ENCODE measurements at places on chromosomes 11 and 22.

GRCh38 chr11:58999291-58999680 is 60.0 kb downstream of the GLYATL1 start:
- DNase-seq, result no peak

GRCh38 chr22:20864186-20864908 is 5.5 kb downstream of the SNAP29 start:
- no peak for DNase-seq

GRCh38 chr11:3160252-3161031 is 4.7 kb downstream of the OSBPL5 start:
- peak; percentile 83 for DNase-seq

DNA sequence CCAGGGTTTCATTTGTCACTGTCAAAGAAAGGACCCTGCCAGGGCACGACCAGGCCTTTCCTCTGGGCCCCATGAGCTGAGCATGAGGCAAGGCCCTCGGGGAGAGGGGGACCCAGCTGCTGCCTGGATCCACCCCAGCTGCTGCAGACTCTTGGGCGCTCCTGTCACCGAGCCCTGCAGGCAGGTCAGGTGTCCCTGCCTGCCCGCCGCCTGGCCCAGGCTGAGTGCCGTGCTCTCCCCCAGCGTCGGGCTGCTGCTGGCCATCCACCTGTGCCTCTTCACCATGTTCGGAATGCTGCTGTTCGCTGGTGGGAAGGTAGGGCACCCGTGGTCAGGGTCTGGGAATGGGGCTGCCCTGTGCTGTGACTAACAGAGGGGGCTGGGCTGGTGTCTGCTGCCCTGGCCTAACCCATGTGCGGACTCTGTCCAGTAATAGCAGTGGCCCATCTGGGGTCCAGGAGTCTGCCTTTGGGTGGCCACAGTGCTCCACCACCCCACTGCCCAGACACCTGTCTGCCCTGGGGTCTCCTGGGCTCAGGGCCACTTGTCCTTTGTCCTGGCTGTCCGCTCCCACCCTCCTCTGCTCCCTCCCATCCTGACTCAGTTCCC is 15.0 kb downstream of the TPCN2 start:
- DNase-seq, result no peak

- no peak for DNase-seq
Observed at GRCh38 chr11:102458548-102458947, 6.0 kb upstream of the TMEM123 start.

- no peak for DNase-seq
Observed at GRCh38 chr11:119722281-119722794, 6.7 kb downstream of the NECTIN1 start.

DNA sequence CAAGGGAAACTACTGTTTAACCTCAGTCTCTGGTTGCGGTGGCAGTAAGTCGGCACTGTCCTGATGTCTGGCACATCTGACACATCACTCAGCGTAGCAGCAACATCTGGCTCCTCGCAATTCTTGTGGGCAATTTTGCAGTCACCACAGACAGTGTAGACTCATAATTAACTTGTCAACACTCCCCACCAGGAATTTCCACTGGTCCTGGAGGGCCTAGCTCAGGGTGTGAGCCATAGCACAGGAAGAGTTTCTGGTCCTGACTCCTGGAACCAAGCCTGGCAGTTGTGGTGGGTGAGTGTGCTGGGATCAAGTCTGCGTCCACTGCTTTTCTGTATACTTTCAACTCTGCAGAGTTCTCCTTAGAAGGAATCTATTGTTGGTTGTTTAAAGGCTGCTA is 209.7 kb downstream of the SNX19 start:
- DNase-seq, result no peak

DNA sequence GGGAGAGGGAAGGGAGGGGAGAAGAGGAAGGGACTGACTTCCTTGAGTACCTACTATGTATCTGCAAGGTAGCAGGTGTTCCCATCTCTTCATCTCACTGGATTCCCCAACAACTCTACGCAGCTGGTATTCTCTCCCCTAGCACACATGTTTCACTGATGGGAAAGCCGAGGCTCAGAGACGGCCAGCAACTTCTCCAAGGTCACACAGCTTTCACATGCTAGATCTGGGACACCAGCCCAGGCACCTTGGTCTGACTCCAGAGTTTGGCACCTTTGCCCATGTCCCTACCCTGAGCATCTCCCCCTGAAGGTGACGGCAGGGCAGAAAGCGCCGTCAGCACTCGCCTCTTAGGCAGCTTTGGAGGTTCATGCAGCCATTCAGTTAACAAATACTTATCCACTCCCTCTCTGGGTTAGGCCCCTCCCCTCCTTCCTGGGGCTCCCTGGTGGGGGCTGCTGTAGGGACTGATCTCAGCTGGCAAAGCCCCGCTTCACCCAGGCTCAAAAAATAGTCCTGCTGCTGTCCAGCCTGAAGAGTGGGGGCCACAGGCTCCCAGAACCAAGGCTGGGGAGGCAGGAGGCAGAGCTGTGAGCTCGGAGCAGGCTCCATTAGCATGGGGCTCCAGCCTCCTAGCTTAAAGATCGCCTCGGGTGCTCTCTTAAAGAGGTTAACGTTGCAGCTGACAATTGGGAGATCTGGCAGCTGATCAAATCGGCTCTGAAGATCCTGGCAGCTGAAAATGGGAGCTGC is 79.4 kb downstream of the IGLL1 start:
- DNase-seq, result no peak

GRCh38 chr22:25064894-25065560 is 112.5 kb downstream of the KIAA1671 start:
- DNase-seq, result no peak

DNA sequence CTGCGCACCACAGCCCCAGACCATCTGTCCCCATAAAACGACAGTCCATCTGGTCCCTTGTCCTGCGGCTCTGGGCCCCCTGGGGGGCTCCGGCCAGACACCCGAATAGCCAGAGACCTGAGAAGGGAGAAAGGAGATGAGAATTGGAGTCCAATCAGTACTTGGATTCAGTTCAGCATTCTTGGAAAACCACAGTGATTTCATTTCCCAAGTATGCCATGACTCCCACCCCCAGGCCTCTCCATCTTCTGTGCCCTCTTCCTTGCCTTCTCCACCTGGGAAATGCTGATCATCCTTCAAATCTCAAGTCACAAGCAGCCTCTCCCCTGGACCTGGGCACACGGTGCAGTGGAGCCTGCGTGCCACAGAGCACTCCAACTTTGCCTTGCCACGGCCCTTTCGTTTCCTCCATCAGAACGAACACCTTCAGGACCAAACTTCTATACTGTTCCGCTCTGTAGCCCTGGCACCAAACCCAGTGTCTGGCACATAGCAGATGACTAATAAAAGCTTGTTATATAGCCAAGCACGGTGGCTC is 10.9 kb upstream of the MFNG start:
- DNase-seq, result no peak

DNA sequence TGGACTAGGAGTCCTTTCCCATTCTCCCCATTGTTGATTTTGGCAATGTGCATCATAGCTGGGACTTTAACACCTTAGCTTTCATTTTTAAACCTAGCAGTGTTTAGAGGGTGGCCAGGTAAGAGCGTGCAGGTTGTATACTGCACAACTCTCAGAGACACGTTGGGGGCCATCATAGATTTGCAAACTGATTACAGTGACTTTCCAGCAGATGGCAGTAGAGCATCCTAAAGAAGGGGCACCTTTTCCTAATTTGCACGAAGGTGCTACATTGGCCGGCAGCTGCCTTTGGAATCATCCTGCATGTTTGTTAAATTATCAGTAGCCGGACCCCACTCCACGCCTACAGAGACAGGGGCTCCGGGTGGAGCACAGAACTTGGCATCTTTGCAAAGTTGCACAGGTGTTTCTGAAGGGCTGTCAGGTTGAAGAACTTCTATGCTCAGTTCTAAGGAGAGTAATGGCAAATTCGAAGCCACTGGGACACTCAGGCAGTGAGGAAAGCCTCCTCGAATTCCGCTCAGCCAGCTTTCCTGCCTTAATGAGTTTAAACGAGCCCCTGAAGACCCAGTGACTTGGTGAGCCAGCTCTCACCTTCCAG is 7.7 kb downstream of the LHFPL7 start:
- peak; percentile 82 for DNase-seq

DNA sequence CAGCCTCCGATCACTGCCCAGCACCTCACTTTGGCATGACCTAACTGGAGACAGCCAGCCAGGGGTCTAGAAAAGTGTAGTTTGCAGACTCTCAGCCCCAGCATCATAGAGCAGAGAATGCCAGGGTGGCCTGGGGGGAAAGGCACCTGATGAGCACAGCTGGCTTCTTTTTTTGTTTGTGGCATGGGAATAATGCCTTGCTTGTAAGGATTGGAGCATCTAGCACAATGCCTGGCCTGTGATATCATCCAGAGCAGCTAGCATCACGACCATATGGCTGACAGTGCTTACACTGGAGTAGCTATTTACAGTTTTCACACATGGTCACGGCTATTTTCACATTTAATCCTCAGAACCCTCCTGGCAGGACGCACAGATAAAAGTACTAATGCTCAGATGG is 594.8 kb upstream of the B3GAT1 start:
- no peak for DNase-seq

DNA sequence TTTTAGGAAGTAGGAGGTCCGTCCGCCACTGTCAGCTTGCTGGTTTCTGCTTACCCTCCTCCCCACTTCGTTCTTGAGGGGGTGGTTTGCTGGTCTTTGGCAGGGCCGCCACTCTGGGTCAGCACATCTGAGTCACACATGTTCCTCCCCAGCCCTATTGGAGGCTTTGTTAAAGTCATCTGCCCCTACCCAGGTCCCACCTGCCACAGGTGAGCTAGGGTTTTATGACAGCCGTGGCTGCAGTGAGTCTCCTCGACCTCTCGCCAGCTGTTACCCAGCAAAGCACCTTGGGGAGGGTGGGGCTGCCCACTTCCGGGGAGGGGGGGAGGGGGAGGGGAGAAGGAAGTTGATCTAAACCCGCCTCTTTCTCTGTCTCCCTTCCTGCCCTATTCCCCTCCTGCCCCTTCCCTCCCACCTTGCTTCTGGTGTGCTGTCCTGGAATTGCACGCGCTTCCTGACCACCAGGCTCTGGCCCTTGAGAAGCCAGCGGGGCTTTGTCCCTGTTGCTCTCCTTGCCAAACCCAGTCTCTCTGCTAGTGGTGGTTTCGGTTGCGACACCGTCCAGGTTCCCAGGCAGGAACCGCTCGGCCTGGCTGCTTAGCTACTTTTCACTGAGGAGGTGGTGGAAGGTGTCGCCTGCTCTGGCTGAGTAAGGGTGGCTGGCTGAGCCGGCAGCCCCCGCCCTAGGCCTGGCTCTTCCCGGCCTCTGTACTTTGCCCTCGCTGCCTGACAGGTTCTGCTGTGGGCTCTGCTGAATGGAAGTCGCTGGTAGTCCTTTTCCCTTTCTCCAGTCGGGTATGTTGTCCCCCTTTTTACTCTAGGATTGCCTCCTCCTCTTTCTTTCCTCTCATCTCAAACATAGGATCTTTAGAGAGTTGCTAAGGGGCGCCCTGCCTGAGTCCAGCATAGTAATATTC is 28.5 kb downstream of the RCOR2 start:
- DNase-seq, result no peak

DNA sequence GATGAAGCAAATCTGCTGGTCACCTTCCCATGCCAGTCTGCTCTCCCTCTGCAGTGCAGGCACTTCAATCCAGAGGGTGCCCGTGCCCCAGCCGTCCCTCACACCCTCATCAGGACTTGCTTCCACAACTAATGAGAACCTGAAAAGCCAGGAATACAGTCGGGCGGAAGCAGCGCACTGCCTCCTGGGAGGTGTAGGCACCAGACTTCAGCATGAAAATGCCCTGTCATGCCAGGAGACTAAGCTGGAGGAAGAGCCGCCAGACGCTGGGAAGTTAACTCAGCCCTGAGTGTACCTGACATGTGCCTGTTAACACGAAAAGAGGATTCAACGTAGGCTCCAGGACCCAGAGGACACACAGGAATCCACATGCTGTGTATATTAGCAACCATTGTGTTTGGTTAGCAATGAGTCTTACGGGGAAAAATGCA is 40.1 kb upstream of the FLI1 start:
- no peak for DNase-seq

DNA sequence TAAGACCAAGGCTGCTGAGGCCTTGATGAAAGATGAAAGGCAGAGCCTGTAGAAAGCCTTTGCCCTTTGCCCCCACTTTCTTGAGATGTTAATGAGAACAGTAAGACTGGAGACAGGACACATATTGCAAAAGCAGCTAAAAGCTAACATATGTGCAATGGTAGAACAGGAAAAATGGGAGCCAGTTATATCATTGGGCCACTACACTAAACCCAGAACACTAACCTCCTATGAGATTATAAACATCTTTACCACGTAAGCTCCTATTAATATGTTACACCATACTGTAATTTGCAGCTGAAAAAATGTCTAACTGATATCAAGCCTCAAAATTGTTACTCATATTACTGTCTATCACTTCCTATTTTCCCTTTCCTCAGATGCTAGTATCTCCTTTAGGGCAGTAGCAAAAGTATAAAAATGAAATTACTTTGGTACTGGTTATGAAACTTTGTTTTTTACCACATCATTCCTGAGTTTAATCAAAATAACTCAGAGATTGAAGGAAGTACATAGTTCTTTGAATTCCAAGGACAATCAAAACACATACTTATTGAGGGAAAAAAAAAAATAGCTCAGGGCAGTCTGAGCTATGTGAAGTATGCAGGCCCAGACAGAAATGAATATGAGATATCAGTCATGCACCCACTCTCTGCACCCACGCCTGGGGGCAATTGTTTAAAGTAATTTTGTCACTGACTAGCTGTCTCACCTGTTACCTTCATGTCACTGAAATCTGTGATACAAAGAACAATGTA is 9.1 kb downstream of the HPS5 start:
- no peak for DNase-seq

- DNase-seq, result no peak
Observed at GRCh38 chr11:77236901-77237300, 64.6 kb downstream of the GDPD4 start.

GRCh38 chr22:46881373-46882118 is 119.1 kb downstream of the TBC1D22A start:
- DNase-seq, result no peak

DNA sequence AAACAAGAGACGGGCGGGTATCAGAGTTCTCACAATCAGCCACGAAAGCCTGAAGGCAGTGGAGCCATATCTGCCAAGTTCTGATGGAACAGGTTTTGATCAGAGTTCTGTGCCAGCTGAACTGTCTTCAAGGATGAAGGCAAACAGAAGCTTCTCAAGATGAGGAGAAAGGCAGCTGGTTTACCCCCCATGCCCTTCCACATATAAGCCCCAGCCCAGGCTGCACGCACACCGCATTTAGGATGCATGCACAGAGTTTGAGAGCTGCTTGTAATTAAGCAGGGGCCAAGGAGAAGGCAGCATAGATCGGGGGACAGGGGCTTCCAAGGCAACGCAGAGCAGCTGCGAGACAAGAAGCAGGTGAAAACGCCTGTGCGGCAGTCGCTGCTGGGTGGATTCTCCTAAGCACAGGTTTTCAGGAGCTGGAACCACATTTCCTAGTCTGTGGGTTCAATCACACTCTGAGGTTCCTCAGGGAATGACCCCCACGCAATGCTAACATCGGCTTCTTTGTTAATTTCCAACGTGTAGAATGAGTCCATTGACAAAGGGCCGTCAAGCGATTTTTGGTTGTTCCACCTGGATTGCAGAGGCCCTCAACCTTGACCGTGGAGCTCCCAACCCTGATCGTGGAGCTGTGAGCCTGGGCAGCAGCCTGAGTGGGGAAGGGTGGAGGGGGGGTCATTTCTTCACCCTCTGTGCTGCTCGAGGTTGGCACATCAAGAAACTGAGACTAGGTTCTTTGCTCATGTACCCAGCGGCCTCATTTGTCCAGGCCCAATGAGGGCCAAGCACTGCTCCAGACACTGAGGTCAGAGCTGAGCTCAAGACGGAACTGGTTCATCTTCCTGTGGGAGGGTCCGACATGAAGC is 81.7 kb upstream of the SHISAL1 start:
- no peak for DNase-seq

- no peak for DNase-seq
Observed at GRCh38 chr11:64659417-64660144, 63.4 kb downstream of the NRXN2 start.

GRCh38 chr11:58506935-58507334 is 970 bp downstream of the OR5B21 start:
- no peak for DNase-seq

All from HEK293T (cell line).